ENCODE measurements at places on chromosomes 2 and 18. TPM values are rescaled to one million over a fixed set of nuclear protein-coding genes. Genes with fewer than 3 reads are reported as not detected.

RNF181 gene
- total RNA-seq, result 104 TPM

DYNAP gene
- total RNA-seq, result not detected

ZDBF2 gene
- 10.3 TPM for total RNA-seq

APOB gene
- total RNA-seq, result 8.6 TPM

GRCh38 chr2:204510709-204511420 is 34.4 kb upstream of the PARD3B start:
- DNase-seq, result no peak

- peak; percentile 82 for DNase-seq
Observed at GRCh38 chr18:74496508-74497323, 553 bp downstream of the CNDP2 start.

- no peak for DNase-seq
Observed at GRCh38 chr2:176834226-176834625, 378.4 kb upstream of the HNRNPA3 start.

- no peak for DNase-seq
Observed at GRCh38 chr2:192267484-192267883, 72.8 kb upstream of the TMEFF2 start.

- DNase-seq, result no peak
Observed at GRCh38 chr2:65980531-65980930, 454.4 kb upstream of the MEIS1 start.

DNA sequence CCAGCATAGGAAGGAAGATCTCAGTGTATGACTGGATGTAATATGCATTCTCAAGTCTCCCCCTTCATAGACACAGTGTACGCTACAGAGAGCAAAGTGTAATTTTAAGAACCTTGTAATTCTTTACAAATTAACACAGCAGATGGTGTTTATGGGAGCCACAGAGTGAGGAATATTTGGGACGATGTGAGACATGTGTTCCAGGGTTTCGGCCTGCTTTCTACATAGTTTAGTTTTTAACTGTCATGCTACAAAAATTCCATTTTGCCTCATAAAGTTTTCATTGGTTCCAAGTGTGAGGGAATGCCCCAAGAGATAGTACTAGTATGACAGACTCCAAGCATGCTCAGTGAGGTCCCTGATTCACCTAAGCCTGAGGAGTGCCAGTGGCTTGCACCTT is 76.2 kb upstream of the LRRTM1 start:
- no peak for DNase-seq

GRCh38 chr2:195586062-195586714 is 70.8 kb upstream of the SLC39A10 start:
- DNase-seq, result no peak

GRCh38 chr2:65108780-65109179 is 21.1 kb downstream of the RAB1A start:
- DNase-seq, result no peak

- no peak for DNase-seq
Observed at GRCh38 chr2:27080140-27080469, 1.7 kb downstream of the EMILIN1 start.

DNA sequence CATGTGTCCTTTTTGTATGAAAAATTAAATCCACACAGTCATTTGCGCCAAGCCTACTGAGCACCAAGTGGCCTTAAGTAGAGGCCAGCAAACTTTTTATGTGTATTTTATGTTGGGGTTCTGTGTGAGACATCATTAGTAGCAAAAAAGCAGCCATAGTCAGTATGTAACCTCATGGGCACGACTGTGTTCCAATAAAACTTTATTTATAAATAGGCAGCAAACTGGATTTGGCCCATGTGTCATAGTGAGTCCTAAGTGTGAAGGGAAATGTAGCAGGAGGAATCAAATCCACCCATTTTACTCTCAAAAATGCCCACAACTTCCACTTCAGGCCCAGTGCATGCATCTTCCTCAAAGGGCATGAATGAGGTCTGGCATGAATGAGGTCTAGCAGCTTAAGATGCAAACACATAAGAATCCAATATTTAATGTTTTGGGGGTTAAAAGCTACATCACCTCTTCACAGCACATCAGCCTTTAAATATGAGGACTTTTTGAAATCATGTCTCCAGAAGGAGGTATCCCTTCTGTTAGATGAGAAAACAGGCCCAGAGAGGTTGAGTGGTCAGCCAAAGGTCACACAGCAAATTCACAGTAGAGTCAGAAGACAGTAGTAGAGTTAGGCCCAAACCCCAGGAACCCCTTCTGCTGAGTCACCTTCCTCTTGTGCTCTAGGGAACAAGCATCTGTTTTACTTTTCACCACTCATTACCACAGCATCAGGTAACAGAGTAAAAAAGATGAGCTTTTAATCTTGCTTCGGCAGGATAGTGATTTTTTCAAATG is 45.6 kb downstream of the MREG start:
- DNase-seq, result no peak

GRCh38 chr2:24957221-24957620 is 14.5 kb downstream of the DNAJC27 start:
- DNase-seq, result no peak

- no peak for DNase-seq
Observed at GRCh38 chr18:77671456-77672167, 422.0 kb downstream of the GALR1 start.

DNA sequence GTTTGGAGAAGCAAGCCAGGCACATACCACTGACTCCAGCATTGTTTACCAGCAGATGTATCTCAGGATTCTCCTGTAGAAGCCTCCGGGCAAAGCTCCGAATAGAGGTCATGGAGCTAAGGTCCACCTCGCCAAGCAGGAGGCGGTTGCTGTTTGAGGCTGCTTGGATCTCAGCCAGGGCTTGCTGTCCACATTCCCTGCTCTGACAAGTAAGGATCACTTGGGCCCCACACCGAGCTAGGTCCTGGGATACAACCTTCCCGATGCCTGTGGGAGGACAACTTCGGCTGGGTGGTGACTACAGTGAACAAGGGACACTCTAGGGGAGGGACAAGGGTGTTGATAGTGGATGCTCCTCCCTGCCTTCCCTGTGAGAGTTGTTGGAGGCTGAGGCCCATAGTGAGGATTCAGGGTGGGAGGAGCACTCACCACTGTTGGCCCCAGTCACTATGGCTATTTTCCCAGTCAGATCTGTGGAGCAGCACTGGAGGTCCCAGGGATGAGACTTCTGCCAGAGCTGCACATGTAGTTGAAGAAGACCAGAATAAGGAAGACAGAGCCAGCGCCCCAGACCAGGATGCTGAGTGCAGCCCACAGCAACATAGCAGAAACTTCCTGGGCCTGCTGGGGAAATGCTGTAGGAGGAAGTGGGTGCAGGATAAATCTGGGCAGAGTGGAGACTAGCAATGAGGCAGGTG is 8.3 kb downstream of the C2orf81 start:
- DNase-seq, result no peak

DNA sequence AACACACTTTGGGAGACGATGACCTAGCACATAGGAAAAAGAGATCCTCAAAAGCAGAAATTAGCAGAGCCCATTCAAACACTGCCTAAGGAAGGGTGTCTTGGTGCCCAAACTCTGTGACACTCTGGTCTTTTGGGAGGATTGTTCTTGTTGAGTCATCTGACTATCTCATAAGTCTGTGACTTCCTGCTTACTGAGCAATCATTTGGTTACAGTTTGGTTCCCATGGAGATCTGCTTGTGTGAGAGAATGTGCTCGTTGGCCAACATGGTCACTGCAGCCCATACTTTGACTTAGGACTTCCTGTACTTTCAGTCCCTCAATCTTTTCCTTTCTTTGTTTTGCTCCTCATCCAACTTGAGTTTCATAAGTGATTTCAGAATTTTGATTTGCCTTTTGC is 602.9 kb downstream of the NYAP2 start:
- DNase-seq, result no peak

- no peak for DNase-seq
Observed at GRCh38 chr2:174839662-174840061, 75.4 kb upstream of the CHRNA1 start.

- DNase-seq, result no peak
Observed at GRCh38 chr2:231341100-231341499, 54.4 kb upstream of the B3GNT7 start.

GRCh38 chr2:210503725-210504191 is 27.2 kb upstream of the LANCL1 start:
- DNase-seq, result no peak

GRCh38 chr2:223870840-223871611 is 33.6 kb upstream of the AP1S3 start:
- no peak for DNase-seq

DNA sequence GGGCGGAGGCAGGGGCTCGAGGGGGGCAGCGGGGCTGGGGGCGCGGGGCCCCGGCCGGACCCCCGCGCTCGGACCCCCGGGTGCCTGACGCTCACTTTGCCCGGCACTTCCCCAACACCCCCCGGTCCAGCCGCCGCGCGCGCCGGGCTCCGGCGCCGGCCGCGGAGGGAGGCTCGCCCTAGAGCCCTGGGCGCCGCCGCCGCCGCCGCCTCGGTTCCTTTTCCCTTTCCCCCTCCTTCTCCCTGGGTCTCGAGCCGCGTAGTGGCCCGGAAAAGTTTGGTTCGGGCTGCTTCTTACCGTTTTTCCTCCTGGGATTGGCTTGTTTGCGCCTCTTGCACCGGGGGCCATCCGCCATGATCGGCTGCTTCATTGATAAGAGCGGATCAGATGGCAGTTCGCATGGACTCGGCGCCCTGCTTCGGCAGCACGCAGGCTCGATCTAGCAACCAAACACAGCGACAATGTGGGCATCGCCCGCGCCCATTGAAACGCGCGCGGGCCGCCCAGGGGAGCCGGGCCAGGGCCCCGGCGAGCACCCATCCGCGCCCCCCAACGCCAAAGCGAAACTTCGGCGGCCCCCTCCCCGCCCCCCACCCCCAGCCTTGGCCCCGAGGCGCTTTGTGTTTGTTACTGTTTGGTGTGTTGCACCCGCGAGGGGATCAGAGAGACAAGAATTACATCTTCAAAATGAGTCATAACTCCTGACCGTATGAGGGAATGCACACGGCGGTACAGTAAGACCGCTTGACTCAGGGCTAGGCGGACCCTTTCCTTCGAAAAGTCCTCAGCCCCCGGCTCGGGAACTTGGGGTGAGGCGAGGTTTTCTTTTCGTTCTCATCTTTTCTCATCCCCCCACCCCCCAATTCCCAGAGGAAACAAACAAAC is 2.7 kb downstream of the ZEB2 start:
- peak; percentile 56 for DNase-seq

DNA sequence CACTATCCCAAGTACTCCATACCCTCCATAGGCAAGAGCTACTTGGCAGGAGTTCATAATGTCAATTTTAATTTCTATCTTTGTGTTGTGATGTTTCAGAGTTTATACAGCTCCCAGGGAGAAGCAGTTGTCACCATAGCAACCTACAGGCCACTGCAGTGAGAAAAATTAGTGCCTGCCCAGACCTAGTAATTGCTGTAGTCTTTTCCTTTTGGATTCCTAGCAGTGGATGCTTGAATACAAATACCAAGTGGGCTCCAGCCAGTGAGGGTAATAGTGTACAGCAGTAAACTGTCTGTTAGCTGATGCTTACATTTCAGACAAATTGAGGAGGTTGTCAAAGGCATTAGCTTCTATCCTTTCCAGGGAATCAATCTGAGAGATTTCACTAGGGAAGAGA is 26.7 kb downstream of the LHCGR start:
- no peak for DNase-seq

DNA sequence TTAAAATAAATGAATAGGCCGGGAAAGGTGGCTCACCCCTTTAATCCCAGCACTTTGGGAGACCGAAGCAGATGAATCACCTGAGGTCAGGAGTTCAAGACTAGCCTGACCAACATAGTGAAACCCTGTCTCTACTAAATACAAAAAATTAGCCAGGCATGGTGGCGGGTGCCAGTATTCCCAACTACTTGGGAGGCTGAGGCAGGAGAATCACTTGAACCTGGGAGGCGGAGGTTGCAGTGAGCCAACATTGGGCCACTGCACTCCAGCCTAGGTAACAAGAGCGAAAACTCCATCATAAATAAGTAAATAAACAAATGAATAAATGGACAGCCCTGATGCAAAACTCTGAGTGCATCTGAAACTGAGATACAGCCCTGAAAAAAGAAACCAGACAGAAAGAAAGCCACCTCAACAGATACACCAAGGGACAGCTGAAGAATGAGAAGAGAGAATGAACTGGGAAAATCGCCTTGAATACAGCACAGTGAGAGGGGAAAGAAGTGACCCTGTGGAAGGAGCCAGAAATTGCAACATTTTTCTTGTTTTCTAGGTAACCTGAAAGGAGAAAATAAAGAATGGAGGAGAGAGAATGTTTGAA is 64.4 kb downstream of the TRABD2A start:
- no peak for DNase-seq

- no peak for DNase-seq
Observed at GRCh38 chr2:119792907-119793312, 33.2 kb downstream of the PTPN4 start.

DNA sequence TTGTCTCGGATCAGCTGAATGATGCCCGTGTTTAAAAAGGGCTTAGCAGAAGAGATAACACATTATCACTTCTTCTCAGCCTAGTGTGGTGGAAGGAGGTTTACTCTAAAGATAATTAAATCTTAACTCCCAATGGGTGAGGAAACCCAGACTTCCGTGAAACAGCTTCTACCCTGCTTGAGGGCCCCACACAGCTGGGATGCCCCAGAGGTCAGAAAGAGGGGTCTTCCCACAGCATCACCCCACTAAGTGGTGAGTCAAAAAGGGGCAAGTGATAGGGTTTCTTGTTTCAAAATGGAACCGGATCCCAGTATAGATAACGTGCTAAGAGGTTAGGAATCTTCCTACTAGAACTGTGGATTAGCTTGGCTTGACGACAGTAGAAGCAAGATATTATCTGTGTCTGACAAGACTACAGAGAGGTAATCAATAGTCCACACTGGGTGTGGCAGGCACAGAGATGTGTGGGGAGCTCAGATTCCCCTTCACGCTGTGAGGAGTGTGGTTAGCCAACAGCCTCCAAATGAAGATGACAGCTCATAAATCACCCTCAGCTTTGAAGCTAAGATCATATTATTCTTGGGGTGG is 129.6 kb upstream of the COPS8 start:
- DNase-seq, result no peak
